CD8-positive, alpha-beta T cell (primary cell): ENCODE measurements at places on chromosomes 5 and 9.

DNA sequence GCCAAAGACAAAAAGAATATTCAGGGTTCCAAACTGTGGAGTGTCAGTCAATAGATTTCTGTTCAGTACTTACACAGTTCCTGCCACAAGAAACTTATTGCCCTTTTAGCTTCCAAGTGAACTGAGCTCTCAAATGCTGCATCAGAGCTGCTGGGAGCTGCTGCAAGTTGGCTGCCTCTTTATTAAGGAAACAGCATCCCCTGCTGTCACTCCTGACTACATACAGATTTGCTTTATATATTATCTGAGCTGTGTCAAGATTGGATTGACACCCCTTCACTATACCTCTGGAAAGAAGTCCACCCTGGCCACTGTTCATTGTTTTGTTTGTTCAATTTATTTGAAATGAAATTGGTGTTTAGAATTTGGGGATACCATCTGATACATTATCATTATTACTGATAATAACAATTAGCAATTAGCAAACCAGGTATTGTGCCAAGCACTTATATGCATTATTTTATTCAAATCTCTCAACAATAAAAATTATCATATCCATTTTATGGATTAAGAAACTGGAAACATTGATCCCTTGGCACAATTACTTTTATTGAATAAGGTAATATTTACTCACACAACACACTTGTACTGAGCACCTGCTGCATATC is 16.4 kb upstream of the C5orf58 start:
- DNase-seq, result no peak

DNA sequence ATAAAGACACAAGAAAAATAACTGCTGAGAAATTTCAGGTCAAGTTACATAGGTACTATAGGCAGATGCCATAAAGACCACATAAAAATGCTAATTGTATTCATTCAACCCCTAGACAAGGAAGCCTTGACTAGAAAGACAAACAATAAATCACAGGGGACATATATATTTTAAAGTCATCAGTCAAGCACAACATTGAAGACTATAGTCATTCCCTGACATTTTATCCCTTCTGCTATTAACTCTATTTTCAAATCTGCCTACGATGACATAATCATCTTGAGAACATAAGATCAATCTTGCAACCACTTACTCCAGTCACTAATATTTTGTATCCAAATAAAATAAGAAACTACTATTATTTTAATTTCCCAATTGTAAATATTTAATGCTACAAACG is 38.3 kb downstream of the FAM13B start:
- no peak for DNase-seq

GRCh38 chr9:71897577-71897976 is 13.4 kb downstream of the ABHD17B start:
- DNase-seq, result no peak

- DNase-seq, result peak; percentile 57
These were observed 845 bp upstream of the NR4A3 start for GRCh38 chr9:99820685-99821395.

DNA sequence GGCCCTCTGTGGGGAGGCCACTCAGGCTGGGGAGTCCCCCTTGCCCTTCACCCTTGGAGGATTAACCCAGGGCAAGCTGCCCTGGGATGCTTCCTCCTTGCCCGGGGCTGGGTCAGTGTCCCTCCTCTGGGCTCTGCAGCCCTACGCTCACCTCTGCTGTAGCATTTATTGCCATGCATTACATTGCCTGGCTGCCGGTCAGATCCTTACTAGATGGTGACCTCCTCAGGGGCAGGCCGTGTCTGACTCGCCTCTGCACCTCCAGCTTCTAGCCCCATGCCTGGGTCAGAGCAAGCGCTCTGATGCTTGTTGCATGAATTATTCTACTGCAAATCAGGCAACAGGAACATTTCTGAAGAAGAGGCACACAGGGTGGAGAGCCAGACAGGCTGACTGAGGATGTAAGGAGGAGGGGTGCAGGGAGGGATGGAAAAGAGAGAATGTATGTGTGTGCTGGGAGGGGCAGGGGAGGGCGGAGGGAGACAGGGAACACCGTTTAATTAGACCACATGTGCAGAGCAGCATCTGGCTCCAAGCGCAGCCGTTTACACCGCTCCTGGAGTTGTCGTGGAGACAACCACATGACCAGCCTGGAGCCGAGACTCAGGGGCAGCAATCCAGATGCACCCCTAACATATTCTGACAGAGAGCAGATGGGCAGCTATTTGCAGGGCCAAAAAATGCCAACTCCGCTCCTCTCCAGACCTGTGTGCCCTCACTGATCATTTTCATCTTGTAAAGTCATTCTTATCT is 117.0 kb downstream of the CRB2 start:
- no peak for DNase-seq

- DNase-seq, result no peak
These were observed 3.4 kb downstream of the LMNB1 start for GRCh38 chr5:126780165-126780827.

- DNase-seq, result no peak
These were observed 172.0 kb upstream of the MSX2 start for GRCh38 chr5:174552428-174552827.

GRCh38 chr9:129731477-129732085 is 21.3 kb downstream of the PTGES start:
- DNase-seq, result no peak

- no peak for DNase-seq
These were observed 33.5 kb downstream of the SEMA4D start for GRCh38 chr9:89464300-89464901.

GRCh38 chr5:131366428-131366827 is 102.6 kb downstream of the CDC42SE2 start:
- no peak for DNase-seq

- DNase-seq, result no peak
These were observed 15.5 kb downstream of the ATOX1 start for GRCh38 chr5:151742870-151743294.

DNA sequence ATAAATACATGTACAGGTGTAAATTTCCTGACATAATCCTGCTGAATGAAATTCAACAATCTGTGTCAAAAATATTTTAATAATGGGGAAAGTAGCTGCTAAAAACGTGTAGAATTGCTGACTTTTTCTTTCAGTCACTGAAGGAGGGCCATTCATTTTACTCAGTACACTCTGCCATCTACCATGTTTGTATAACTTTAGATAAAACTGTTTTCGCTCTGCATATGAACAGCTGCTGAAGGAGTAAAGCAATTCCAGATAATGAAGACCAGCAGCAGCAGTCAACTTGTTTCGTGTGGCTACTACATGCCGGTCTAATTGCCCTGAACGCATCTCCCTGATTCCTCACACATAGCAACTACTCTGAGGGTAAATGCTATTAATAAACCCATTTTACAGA is 380.5 kb downstream of the SPOCK1 start:
- no peak for DNase-seq

GRCh38 chr9:128068386-128069205 is 564 bp downstream of the SLC25A25 start:
- DNase-seq, result no peak

DNA sequence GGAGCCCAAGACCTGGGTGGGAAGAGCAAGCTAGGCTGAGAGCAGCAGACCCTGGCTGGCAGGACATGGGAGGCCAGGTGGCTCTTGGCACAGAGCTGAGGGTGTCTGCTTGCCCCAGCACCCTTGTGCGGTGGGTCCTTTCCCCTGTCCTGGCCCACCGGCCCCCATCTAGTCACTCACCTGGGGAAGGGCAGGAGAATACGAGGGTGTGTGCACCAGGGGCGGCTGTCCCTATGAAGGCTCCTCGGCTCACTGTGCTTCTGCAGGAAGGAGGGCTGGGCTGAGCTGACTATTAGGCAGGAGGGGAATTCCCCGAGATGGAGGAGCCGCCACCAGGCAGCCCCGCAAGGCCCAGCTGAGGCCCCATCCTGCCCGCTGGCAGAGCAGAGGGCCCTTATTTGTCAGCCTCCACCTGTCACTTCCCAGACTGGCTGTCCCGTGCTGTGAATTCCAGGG is 6.1 kb upstream of the TNIP1 start:
- peak; percentile 48 for DNase-seq

DNA sequence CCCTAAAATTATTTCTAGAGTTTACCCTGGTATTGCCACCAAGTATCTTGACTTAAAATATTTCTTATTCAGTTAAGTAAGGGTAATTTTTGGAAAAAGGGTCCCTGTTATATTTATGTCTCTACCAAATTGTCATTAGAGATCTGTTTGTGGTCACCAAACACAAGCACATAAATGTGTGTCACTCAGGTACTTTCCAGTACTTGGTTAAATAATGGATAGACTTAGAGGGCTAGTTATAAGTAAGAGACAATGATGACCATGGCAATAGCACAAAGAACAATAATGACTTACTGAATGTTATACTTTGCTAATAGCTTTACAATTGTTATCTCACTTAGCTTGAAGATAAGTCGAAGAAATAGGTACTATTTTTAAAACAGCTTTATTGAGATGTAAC is 9.0 kb downstream of the ADAMTS16 start:
- no peak for DNase-seq

DNA sequence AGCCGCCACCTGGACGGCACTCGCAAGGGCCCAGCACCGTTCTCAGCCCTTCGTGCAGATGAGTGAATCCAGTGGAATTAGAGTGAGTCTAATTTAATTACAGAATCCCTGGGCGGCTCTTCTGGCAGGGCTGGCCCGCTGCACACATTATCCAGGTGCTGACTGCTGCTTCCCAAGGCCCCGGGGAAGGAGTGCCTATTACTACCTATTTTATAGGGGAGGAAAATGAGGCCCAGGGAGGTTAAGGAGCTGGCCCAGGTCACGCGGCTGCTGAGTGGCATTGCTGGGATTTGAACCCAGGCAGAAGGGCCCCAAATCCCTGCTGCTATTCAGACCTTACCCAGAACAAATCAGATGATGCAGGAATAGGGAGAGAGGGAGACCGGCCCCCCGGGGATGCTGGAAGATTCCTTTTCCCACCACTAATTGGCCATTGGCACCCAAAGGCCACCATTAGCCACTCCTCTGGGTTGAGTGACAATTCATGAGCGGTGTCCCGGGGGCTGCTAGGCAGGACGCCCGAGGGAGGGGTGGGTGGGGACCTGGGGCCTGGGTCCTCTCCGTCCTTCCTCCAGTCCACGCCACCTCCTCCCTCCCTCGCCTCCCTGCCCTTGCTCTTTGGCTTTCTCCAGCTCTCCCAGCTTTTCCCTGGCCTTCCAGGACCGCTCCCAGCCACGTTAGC is 10.3 kb upstream of the QRFP start:
- no peak for DNase-seq

- no peak for DNase-seq
These were observed 233.1 kb downstream of the FANCC start for GRCh38 chr9:95084254-95084934.

- no peak for DNase-seq
These were observed 18.6 kb downstream of the DIMT1 start for GRCh38 chr5:62385131-62385530.

- DNase-seq, result no peak
These were observed 1377.5 kb upstream of the CDH9 start for GRCh38 chr5:28415791-28416443.

- DNase-seq, result no peak
These were observed 181.7 kb upstream of the S1PR3 start for GRCh38 chr9:88809355-88810161.

DNA sequence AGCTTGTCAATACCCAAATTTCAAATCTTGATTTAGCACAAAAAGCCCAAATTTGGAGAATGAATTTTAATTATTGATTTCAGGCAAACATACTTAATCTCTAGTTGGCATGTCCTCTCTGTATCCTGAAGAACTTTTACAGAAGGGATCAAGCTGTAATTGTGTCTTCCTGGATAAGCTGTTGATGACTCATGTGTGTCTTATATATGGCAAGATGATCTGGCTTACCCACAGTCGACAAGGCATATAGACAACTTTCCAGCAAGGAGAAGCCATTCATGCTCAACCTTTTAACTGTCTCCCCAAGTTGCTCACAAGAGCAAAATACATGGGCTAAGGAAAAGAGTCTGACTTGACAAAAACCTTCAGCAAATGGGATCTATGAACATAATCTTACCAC is 112.5 kb upstream of the SLCO6A1 start:
- DNase-seq, result no peak

- DNase-seq, result no peak
These were observed 70.2 kb upstream of the AGXT2 start for GRCh38 chr5:35117967-35118366.

DNA sequence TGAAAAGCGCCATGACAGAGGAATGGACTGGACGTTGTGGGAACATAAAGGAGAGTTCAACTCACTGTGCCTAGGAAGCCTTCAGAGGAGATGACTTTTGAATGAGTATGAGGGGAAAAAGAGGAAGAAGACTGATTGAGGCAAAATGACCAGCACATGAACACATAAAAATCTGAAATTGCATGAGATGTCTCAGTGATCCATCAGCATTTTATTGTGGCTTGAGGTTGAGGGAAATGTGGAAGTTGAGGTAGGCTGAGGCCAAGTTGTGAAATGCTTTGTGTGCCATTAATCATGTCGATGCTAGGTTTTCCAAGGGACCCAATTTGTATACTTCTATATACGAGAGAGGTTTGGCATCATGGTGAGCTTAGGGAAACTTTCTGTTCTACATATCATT is 140.9 kb upstream of the TLX3 start:
- DNase-seq, result no peak

- no peak for DNase-seq
These were observed 14.8 kb downstream of the GGTA1 start for GRCh38 chr9:121484651-121485446.

DNA sequence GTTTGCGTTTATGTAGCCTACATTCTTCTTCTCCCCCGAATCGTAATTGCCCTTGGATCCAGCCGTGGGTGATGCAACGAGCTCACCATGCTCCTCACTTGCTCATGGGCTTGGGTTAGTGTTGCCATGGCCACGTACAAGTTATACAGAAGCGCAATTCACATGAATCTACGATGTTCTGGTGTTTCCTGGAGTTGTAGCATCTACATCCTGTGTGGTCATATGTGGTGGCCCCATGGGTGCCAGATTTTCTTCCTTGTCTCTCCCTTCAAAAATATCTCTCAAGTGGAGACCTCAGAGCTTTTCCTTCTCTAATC is 115.3 kb downstream of the TLE4 start:
- no peak for DNase-seq

DNA sequence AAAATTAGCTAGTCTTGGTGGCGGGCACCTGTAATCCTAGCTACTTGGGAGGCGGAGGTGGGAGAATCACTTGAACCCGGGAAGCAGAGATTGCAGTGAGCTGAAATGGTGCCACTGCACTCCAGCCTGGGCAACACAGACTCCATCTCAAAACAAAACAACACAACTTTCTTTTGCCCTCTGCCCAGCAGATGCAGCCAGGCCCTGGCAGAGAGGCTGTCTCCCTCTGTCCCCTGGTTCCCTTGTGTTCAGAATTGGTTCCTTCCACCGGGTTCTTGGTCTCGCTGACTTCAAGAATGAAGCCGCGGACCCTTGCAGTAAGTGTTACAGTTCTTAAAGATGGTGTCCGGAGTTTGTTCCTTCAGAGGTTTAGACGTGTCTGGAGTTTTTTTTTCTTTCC is 30.2 kb upstream of the CEP72 start:
- no peak for DNase-seq

GRCh38 chr5:61468483-61468865 is 136.4 kb downstream of the ZSWIM6 start:
- DNase-seq, result no peak
